ENCODE measurements at places on chromosomes 4 and X. TPM values are rescaled to one million over a fixed set of nuclear protein-coding genes. Genes with fewer than 3 reads are reported as not detected.

- DNase-seq, result no peak
Measured at GRCh38 chr4:138404801-138405200, 162.7 kb upstream of the SLC7A11 start.

DNA sequence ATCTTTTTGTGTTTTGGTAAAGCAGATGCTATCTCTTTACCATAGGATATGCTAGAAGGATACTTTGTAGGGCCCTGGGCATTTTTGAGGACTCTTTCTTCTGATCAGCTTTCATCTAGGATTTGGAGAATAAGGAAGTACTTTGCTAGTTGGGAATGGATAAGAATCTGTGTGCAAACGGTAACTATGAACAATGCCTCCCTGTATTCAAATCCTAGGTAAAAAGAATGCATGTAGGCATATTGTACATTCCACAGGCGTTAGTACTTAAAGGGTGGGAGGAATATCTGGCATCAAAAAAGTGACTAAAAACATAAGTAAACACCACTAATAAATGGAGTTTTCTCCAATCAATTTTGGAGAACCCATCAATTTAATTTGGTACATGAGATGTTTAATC is 59.7 kb downstream of the SH3BGRL start:
- no peak for DNase-seq

- DNase-seq, result no peak
Measured at GRCh38 chr4:153573221-153573620, 107.1 kb downstream of the TMEM131L start.

STOX2 gene
- not detected for total RNA-seq

GAB3 gene
- 4.3 TPM for total RNA-seq

- peak; percentile 49 for DNase-seq
Measured at GRCh38 chrX:154019633-154020528, at the start of gene IRAK1. Gene IRAK1 (minus strand): TSS chrX:154019902. CDS start chrX:154019812, 90 bp downstream.

H2BW2 gene
- total RNA-seq, result not detected

GRCh38 chr4:82739287-82740190 is 59.1 kb downstream of the SCD5 start:
- DNase-seq, result peak; percentile 67

GRCh38 chr4:176464748-176465147 is 145.0 kb downstream of the SPCS3 start:
- DNase-seq, result no peak

DNA sequence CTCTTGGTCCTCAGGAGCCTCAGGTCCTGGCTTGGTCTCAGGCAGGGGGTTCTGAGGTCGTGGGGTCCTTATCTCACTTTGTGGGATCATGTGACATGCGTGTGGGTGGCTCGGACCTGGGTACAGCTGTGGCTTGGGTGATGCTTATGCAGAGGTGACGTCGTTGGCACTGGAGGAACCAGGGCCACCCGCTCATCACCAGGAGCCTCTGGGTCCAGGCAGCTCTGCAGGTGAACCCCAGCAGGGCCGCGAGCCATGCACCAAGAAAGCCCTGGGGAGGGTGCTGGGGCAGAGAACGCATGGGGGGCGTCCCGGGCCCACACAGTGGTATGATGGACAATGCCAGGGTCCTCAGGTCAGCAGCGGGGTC is 8.7 kb downstream of the ATP5ME start:
- no peak for DNase-seq

DNA sequence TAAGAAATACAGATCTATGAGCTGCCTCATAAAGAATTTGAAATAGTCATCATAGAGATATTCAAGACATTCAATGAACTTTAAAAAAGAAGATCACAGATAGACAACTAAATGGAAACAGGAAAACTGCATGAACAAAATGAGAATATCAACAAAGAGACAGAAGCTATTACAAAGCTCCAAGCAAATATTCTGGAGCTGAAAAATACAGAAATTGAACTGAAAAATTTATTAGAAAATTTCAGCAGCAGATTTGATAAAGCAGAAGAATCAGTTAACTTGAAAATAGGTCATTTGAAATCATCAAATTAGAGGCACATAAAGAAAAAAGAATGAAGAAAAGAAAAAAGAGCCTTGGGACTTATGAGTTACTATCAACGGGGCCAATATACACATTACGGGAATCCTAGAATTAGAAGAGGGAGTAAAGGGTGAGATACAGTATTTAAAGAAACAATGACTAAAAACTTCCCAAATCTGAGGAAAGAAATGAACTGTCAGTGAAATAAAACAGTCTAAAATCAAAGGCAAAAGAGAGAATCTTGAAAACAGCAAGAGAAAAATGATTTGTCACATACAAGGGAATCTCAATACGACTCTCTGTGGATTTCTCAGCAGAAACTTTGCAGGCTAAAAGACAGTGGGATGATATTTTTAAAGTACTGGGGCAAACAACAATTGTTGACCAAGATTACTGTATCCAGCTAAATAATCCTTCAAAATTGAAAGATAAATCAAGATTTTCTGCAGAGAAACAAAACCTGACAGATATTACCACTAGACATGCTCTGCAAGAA is 641.6 kb downstream of the ANKRD50 start:
- no peak for DNase-seq

DNA sequence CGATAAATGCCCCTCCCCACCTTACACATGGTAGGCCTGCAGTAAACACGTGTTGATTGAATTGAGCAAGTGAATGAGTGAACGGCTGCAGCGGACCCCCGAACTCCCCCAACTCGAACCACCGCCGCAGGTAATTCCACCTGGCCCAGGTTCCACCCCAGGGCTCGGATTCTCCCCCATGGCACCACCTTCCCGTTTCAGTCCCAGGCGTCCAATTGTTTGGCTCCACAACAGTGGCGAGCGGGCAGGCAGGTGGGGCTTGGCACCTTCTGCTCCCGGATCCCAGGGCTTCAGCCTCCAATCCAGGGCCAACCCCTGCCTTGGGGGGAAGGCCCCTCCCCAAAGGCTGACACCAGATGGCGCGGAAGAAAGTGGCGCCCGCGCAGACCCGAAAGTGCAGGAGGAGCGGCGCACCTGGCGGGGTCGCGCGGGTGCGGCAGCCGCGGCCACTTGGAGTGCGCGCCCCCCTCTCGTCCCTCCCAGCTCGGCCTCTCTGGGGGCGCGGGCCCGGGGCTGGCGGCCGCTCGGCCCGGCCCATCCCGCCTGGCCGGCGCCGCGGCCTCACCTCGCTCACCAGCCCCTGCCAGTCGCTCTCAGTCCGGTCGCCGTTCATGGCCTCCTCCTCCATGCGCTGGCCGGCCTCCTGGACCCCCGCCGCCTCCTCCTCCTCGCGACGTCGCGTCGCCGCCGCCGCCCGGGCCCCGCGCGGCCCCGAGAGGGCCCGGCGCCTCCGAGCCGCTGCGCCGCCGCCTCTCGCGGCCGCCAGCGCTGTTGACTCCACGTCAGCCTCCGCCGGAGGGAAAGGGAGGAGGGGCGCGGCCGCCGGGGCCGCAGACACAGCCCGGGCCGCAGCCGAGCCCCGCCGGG is at the start of gene CCDC149:
Gene CCDC149 (minus strand): TSS at position 791 of the 867 bp plus-strand sequence. CDS start 178 bp downstream, at position 613.
- no peak for DNase-seq

FGA gene
- not detected for total RNA-seq

GRCh38 chrX:155896512-155896911 is 15.4 kb downstream of the VAMP7 start:
- DNase-seq, result no peak

DSPP gene
- total RNA-seq, result not detected

DNA sequence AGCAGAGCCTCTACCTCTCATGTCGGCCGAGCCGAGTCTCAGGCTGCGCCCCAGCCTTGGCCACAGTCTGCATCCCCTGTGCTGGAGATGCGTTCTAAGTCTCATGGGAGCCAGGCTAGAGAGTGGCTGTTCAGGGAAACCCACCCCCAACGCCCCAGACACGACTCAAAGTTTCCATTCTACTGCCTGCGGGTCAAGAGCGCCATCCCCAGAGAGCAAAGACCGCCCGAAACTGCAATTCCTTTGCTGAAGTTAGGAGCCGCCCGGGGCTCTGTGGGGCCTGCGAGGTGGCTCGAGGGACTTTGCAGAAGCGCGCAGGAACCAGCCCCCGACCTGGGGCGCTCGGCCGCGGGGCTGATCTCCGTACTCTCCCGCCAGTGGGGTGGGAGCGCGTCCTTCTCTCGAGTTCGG is 10.0 kb upstream of the ELF4 start:
- DNase-seq, result no peak

APLN gene
- 0.39 TPM for total RNA-seq

DNA sequence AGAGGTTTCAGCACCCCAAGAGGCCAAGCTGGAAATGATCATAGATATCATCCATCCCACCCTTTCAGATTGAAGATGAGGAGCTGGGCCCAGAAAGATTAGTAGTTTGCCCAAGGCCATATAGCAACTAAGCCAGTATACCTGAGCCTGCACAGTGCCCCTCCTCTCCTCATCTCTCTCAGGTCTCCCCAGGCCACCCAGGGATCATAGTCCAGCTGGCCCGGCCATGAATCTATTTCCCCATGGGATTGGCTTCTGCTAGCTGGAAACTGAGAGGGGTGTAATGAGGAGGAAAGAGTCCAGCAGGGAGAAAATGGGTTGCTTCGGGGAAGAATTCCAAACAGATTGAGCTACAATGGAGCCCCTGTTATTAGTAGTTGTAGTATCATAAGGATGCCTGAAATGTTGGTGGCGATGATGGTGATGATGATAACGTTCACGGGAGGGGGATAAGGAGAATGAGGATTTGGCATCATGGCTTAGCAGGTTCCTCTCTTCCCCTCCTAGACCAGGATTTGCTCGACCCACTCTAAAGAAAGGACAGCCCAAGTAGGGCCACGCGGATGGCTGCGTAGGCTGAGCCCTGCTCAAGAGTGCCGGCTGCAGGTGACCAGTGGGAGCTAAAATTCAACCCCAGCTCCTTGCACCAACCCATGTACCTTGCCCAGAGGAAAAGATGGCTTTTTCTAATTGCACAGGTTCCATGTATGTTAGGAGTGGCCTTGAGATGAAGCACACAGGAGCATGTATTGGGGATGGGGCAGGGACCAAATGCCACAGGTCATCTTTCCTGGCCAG is 117.8 kb upstream of the PJA1 start:
- DNase-seq, result no peak

DNA sequence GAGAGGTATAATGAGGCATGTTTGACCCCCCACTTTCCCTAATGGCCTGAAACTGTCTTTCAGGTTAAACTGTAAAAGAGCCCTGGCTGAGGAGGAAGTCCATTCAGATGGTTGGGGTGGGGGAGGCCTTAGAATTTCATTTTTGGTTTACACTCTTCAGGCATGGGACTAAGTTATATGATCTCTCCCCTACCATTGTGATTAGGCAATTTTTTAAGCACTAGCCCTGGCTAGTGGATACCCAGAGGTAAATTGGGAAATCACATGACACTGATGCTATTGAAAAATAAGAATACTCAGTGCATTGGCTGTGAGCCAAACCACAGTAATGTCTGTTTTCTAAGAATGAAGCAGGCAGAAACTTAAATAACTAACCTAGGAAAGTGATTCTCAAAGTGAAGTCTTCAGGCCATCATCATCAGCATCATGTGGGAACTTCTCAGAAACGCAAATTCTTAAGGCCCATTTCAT is 149.7 kb downstream of the RRAGB start:
- DNase-seq, result no peak

FATE1 gene
- not detected for total RNA-seq

- DNase-seq, result no peak
Measured at GRCh38 chrX:80799584-80799983, 10.1 kb downstream of the BRWD3 start.

CFP gene
- total RNA-seq, result 3.0 TPM

DNA sequence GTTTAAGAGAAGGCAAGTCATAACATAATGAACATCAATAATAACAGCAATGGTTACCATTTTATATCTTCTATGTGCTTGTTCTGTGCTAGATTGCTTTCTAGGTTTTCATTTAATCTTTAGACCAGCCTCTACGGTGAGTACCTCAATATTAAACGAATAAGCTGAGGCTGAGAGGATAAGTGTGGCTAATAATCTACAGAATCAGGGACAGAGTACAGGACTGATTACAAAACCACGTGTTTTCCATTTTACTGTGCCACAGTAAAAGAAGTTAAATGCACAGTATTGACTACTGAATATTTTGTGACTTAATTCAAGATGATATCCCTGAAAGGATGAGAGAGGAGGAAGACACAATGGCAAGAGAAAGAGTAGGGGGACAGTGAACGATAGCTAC is 56.3 kb downstream of the HUWE1 start:
- DNase-seq, result no peak

TEX13D gene
- 0.11 TPM for total RNA-seq

- no peak for DNase-seq
Measured at GRCh38 chr4:39051492-39051891, 10.5 kb upstream of the KLHL5 start.

DNA sequence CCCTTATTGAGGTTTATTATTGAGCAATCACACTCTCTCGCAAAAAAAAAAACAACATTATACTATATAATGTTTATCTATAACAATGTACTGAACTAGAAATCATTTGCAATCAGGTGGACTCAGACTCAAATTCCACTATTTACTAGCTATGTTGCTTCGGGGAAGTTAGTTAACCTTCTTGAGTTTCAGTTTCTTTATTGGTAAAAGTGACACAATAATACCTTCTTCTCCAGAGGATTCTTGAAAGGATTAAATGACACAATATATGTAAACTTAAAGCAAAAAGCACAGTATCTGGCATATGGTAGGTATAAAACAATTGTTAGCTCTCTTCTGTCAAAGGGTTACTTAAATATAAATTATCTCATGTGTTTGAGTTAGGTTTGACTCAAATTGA is 31.5 kb upstream of the HDAC8 start:
- DNase-seq, result no peak

- no peak for DNase-seq
Measured at GRCh38 chr4:73347497-73347896, 56.6 kb upstream of the ALB start.

DNA sequence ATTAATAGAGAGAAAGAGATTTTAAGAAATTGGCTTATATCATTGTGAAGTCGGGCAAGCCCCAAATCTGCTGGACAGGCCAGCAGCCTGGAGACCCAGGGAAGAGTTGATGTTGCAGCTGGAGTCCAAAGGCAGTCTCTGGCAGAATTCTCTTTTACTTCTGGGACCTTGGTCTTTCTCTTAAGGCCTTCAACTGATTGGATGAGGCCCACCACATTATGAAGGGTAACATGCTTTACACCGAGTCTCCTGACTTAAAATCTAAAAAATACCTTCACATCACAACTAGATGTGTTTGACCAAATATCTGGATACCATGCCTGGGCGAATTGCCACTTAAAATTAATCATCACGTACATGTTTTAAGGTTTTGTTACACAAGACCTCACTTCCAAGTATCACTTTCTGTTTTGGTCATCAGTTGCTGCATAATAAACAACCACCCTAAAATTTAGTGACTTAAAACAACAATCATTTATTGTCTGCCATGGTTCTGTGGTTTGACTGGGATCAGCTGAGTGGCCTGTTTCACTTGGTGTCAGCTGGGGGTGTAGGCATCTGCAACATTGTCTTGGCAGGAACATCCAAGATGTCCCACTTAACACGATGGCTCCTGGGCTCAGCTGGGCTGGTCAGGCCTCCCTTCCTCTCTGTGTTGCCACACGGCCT is 3.4 kb downstream of the CD38 start:
- peak; percentile 40 for DNase-seq
